ENCODE measurements at places on chromosomes 1 and 21. TPM values are rescaled to one million over a fixed set of nuclear protein-coding genes. Genes with fewer than 3 reads are reported as not detected.

ARHGAP29 gene
- 0.18 TPM for total RNA-seq

RGS16 gene
- total RNA-seq: 50.2 TPM

ANGPTL3 gene
- not detected for total RNA-seq

SMIM1 gene
- total RNA-seq: 1.4 TPM

LCE1F gene
- not detected for total RNA-seq

DNAI4 gene
- total RNA-seq: 1.7 TPM

- DNase-seq: no peak
These were observed 7.4 kb upstream of the MOB3C start for GRCh38 chr1:46623743-46624644.

DNA sequence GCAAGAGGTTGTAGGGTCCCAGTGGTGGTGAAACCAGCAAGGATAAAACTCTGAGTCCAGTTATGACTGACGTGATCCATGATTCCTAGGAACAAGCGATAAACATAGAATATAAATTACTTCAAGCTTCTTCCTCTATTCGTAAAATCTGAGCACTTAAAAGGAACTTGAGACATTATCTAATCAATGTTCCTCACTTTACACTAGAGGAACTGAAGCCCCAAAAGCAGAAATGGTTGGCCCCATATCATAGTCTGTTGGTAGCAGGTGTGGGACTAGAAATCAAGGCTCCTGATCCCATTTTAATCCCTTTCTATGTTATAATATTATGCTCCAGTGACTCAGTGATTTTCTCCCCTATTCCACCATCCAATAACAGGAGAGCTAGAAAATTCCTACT lies 21.9 kb upstream of the MNDA start:
- no peak for DNase-seq

DNA sequence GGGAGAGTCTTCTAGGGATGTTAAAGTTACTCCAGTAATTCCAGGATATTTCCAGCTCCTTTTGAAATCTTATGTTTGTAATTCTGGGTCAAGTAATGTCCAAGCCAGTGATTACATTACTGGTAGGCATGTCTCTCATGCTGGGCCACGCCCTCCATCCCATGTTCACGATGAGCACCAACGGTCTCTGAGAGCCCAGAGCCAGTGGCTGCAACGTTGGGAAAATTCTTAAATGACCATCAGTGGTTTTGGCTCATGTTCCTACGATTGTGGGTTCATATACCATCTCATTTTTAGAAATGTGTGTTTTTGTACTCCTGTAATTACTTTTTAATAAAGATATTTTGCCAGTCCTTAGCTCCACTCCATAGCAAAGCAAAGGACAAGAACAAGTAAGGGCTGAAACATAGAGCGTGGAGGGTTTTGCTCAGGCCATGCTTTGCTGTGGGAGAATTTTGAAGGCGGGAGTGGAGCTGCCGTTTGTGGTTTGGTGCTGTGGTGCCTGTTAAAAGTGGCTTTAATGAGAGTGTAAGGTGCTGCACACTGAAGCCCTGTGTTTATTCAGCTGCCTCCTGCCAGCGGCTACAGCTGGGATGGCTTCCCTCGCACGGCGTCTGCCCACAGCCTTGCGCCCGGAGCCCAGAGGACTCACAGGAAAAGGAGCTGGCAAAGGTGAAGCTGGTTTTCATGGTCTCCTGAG lies 28.9 kb downstream of the VANGL1 start:
- DNase-seq: no peak

GRCh38 chr21:35525443-35525842 lies 476.3 kb upstream of the RUNX1 start:
- no peak for DNase-seq

DNA sequence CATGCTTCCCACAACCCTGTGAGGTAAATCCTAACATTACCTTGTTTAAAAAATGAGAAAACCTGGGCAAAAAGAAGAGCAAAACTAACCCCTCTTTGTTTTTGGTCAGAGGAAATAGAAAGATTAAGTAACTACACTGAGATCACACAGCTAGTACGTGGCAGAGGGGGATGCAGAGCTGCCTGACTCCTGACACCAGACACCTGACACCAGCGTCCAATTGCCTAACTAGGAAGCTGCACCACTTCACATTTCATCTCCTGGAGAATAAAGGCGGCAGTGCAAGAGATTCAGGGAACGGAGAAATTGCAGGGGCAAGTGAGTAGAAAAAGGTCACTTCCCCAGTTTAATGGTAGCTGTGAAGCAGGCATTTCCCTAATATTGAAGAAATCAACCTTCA lies 229.3 kb upstream of the PTBP2 start:
- DNase-seq: no peak

DNA sequence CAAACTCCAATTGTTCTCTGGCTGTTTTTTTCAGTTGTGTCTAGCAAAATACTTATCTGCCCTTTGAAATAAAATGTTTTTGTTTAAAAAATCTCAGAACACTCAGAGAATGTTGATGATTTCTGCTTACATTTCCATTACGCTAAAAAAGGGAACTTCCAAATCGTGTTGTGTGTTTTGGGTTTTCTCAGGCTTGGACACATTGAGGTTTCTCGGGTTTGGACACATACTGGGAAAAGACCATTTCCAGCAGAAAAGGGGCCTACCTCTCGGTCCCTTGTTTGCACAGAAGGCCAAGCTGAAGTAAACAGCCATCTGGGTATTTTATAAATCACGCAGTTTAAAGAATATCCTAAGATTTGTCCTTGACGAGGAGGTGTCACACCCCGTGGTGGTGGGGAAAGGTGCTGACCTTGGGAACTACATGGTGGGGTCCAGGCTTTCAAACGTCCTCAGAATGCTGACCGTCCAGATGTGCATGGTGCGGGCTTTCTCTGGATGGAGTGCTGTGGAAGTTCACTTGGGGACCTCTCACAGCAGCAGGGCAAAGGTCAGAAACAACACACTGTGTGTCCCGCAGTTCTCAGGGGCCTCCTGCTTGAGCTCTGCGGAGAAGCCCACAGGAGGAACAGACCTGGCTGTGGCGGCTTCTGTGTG lies 67.8 kb downstream of the SLC37A1 start:
- DNase-seq: no peak

DNA sequence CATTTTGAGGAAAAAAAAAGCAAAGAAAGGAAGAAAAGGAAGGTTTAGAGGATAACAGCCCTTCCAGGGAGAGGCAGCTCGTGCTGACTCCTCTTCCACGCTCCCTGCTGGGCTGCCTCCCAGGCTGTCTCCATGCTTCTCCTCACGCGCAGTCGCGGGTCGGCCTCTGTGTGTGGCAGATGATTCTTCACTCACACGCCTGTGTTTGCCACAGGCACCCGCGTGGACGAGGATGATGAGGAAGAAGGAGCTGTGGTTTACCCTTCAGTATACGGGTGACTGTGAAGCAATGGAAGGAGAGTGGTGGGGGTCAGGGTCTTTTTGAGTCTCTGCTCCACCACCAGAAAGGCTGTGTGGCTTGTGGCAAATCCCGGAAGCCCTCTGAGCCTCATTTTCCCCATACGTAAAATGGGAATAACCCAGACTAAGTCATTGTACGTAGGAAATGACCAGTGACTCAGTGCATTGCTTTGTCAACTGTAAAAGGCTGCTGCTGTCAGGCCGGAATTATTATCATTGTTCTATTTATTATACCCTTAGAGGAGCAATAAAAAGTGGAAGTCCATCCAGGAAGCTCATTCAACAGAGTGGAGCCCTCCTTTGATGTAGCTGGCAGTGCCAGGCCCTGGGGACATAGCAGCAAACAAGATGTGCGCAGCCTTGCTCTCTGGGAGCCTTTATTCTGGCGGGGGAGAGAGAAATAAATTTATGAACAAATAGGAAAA lies 11.9 kb upstream of the SH2D2A start:
- no peak for DNase-seq

- no peak for DNase-seq
These were observed 302.3 kb upstream of the RUNX1 start for GRCh38 chr21:35351434-35351833.

GRCh38 chr1:26723013-26723991 lies 27.5 kb downstream of the ARID1A start:
- no peak for DNase-seq

- no peak for DNase-seq
These were observed 22.3 kb upstream of the AGO1 start for GRCh38 chr1:35860696-35861095.

DNA sequence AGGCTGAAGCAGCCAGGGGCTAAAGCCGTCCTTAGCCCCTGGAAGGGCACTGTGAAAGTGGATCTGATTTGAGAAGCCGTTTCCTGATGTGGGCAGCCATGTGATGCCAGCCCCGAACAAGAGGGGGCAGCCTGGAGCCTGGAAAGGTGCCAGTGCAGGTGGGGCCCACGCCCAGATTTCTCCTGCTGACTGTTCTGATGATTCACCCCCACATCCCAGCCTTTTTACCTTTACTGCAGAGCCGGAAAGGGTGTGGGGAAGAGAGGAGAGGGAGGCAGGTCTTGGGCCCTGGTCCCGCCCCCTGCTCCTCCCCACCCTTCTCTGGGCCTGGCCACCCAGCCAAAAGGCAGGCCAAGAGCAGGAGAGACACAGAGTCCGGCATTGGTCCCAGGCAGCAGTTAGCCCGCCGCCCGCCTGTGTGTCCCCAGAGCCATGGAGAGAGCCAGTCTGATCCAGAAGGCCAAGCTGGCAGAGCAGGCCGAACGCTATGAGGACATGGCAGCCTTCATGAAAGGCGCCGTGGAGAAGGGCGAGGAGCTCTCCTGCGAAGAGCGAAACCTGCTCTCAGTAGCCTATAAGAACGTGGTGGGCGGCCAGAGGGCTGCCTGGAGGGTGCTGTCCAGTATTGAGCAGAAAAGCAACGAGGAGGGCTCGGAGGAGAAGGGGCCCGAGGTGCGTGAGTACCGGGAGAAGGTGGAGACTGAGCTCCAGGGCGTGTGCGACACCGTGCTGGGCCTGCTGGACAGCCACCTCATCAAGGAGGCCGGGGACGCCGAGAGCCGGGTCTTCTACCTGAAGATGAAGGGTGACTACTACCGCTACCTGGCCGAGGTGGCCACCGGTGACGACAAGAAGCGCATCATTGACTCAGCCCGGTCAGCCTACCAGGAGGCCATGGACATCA lies at the start of gene SFN:
Gene SFN, plus strand, starts transcription at position 369 of the 904 bp plus-strand sequence. Its CDS starts 64 bp downstream, at position 433.
- DNase-seq: peak; percentile 34

All from activated T-helper 2 cell treated with anti-CD3 and anti-CD28 coated beads, Interferon-gamma antibody, Interleukin-2, Interleukin-4, amounts not matched to agents 10 μg/mL and 5 μg/mL and 100 μg/mL, durations not matched to agents 14 hours and 24 hours and 36 hours (primary cell).